Astrocyte of the spinal cord (primary cell): ENCODE measurements at places on chromosomes 4 and X.
A peak's percentile ranks its signal among the peaks of the same experiment; 100 is the strongest.

DNA sequence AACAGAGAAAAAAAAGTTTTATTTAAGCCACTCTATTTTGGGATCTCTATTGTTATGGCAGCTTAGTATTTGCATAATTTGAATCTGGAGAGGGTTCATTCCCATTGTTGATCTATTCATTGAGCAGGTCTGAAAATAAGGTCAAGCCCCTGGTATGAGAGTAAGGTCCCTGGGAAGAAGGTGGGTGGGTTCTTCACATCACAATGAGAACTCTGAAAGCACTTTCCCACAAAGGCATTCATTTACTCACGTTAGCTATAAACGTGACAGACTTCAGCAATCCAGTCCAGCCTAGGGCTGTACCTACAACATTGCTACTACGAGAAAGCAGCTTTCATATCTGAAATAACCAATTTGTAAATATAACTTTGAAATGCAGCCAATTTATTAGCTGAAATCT, 126.2 kb downstream of the CORIN start:
- DNase-seq = no peak

DNA sequence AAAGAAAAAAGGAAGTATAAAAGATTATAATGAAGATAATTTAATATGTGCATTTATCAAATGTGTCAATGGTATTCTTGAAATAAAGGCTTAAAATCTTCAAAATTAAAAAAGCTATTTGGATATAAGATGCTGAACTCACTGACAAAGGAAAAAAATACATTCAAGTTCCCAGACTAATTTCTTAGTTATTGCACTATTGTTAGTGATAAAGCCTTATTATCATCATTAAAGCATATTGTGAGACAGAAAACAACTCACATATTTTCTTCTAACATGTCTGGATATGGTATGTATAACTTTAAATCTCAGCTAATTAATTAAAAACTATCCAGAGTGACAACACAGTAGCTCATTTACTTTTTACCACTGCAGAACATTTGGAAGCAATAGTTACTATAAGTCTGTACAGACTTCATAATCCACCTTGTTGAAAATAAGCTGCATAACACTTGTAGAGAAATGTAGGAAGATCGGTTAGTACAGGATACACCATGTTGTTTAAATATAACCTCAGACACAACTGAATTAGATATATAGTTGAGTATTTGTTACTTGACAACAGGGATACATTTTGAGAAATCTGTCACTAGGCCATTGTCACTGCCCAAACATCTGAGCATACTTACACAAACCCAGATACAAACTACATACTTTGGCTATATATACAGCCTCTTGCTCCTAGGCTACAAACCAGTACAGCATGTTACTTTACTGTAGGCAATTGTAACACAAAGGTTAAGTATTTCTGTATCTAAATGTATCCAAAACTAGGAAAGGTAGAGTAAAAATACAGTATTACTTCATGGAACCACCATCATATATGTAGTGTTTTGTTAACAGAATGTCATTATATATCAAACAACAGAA, 12.8 kb upstream of the FAM200B start:
- DNase-seq = no peak

DNA sequence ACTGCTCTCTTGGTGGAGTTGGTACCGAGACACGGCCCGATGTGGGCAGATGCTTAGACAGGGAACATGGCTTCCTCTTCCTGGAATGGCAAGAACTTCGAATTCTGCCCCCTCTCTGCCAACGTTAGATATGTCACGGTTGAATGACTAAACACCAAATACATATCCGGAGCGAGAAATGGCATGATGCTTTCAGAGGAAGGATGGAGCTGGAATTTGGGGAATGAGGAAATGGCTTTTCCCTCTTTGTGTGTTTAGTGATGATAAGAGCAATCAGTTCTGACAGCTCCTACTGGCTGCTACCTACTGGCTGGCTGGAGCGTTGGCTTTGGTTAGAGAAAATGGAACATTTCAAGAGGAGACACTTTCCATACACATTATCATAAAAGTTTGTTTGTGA, 140.0 kb downstream of the DHRSX start:
- no peak for DNase-seq

- DNase-seq = no peak
These were observed at the start of gene TACR3 for GRCh38 chr4:103719830-103720207. Gene TACR3 (minus strand): TSS chr4:103719985. CDS start chr4:103719675, 310 bp downstream.

- DNase-seq = no peak
These were observed 50.1 kb downstream of the CFAP299 start for GRCh38 chr4:80385397-80386280.

DNA sequence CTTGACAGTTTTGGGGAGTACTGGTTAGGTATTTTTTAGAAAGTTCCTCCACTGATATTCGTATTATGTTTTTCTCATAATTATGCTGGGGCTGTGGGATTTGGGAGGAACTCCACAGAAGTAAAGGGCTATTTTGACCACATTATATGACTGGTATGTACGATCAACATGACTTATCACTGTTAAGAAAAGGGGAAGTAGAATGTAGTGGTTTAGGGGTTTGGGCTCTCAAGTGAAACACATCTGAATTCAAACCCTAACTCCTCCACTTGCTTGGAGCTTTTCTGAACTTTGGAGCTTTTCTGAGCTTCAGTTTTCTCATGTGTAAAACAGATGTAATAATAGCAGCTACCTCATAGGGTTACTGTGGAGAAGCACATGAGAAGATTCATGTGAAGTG, 96.4 kb upstream of the C1GALT1C1 start:
- no peak for DNase-seq

GRCh38 chrX:146433771-146434170, 375.8 kb upstream of the CXorf51B start:
- DNase-seq = no peak

DNA sequence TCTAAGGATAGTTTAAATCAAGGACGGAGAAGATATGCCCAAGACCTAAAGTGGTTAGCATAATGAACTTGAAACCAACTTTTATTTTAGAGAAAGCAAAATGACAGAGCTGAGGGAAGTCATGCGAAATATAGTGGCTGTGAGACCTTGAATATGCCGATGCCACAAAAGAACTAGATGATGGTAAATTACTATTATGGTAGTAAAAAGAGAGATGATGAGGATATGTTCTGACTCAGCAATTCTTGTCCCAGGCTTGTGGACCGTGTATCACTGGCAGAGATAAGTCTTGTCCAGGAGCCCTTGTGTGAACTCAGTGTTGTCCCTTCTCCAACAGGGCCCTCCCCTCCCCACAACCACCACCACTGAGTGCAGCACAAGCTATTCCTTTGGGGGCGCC, 1605.6 kb upstream of the TENM3 start:
- no peak for DNase-seq

- DNase-seq = no peak
These were observed 56.1 kb upstream of the BRS3 start for GRCh38 chrX:136431625-136432024.

- DNase-seq = peak; percentile 89
These were observed 166.4 kb downstream of the DCLK2 start for GRCh38 chr4:150244600-150244999.

DNA sequence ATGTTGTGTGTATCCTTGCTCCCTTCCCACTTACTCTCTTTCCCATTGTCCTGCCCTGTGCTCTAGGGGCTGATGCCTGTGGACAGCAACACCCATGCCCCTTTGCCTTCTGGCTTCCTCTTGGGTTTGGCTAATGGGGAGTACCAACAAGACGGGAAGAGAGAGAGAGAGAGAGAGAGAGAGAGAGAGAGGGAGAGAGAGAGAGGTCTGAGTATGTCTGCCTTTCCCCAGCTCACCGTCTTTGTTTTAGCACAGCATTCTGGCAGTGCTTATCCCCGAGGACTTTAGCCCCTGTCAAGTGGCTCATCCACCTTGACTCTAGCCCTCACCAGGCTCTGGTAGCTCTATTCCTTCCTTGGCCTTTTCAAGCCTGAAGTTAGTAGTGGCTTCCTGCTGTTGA, 128.0 kb downstream of the SLC4A4 start:
- DNase-seq = no peak

- no peak for DNase-seq
These were observed 82.6 kb downstream of the TSPAN7 start for GRCh38 chrX:38643903-38644302.

- no peak for DNase-seq
These were observed 8.7 kb downstream of the PYURF start for GRCh38 chr4:88514557-88515511.

DNA sequence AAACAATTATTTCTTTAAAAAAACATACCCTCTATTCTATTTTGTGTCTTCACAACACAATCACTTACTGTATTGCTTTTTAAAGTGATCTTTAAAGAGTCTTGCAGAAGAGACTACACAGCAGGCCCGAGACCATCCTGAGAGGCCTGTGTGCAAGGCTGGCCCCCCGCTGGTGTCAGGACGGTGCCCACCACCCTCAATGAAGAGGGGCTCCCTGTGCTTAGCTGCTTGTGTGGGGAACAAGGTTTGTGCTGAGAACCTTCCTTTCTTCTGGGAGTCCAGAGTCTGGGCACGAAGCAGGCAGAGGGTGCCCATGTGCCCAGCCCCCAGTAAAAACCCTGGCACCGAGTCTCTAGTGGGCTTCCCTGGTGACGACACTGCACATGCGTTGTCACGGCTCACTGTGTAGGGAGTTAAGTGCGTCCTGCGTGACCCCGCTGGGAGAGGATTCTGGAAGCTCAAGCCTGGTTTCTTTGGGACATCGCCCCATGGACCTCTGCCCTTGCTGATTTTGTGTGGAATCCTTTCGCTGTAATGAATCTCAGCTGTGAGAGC, 22.0 kb downstream of the RGS12 start:
- DNase-seq = no peak

GRCh38 chr4:130736436-130737185, 1640.7 kb downstream of the C4orf33 start:
- DNase-seq = no peak

DNA sequence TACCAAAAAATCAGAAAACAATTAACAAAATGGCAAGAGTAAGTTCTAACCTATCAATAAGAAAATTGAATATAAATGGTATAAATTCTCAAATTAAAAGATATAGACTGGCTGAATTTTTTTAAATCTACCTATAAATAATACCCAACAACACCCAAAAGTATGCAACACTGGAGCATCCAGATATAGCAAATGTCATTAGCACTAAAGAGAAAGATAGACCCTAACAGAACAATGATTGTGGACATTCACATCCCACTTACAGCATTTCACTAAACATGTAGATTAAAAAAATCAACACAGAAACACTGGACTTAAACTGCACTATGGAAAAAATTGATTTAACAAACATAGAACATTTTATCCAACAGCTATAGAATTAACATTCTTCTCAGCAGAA, 673.0 kb upstream of the GRID2 start:
- DNase-seq = no peak

GRCh38 chr4:134636338-134637051, 434.9 kb upstream of the PABPC4L start:
- no peak for DNase-seq

DNA sequence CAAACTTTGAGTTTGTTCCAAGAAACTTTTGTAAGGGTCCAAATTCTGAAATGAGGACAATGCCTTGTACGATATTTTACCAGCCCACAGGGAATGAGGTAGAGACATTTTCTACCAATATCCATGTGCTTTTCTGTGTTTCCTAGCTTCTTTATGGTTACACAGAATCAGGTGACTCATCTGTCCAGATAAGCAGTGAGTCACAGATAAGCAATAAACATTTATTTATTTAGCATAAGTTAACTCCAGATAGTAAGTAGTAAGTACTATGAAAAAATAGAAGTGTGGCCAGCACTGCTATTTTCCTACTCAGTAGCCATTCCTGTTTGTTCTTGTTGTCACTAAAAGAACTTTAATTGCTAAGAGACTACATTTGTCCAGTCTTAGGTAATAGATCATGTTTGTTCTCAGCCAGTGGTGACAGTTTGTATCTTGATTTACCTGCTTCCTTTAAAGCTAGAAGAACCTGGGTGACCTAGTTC, 7.4 kb downstream of the AFF1 start:
- DNase-seq = no peak

- DNase-seq = peak; percentile 49
These were observed 9.6 kb upstream of the TMA16 start for GRCh38 chr4:163484906-163485305.

DNA sequence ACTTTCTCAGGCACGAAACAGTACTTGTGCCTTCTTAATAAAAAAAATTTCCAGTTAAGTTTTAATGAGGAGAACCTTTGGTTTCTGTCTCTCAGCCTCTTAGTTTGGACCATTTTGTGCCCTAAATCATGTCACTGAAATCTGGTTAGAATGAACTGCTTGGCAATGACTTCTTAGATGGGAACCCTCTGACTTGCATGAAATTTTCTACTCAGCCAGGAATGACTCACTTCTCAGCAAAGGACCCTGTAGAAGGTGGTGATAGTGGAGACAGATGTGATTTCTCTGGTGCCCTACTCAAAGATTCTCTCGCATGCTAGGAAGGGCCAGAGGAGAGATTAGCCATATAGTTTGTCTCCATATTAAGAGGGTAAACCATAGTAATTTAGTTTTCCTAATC, 50.5 kb downstream of the RASL11B start:
- peak; percentile 32 for DNase-seq

- DNase-seq = no peak
These were observed 3.8 kb upstream of the RADX start for GRCh38 chrX:106608016-106608415.

DNA sequence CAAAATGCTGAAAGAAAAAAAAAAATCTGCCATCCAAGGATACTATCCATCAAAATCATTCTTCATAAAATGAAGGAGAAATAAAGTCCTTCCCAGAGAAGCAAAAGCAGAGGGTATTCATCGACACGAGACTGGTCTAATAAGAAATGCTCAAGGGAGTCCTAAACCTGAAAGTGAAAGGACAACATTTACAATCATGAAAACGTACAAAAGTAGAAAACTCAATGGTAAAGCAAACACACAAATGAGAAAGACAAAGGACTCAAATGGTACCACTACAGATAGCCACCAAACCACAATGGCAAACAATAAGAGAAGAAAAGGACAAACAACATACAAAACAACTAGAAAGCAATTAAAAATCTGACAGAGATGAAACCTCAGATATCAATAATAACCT, 41.0 kb downstream of the CD99L2 start:
- no peak for DNase-seq
